ENCODE measurements at places on chromosomes 16 and 17.

- DNase-seq: no peak
Observed at GRCh38 chr17:65885541-65886312, 306.2 kb downstream of the CEP112 start.

DNA sequence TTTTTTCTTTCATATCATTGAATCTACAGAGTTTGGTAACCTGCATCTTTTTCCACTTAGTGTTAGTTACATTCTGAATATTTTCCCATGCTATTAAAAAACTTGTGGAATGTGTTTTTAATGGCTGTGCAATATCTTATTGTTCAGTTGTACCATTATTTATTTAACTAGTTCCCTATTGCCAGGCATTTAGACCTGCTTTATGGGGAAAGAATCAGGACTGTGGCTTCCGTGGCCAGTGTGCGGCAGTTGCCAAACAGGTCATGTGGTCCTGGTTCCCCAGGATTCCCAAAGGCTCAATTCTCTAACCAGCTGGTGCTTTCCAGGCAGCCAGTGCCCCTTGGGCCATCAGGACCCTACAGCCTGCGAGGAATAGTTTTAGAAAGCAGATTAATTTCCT, 30.8 kb downstream of the NDEL1 start:
- no peak for DNase-seq

DNA sequence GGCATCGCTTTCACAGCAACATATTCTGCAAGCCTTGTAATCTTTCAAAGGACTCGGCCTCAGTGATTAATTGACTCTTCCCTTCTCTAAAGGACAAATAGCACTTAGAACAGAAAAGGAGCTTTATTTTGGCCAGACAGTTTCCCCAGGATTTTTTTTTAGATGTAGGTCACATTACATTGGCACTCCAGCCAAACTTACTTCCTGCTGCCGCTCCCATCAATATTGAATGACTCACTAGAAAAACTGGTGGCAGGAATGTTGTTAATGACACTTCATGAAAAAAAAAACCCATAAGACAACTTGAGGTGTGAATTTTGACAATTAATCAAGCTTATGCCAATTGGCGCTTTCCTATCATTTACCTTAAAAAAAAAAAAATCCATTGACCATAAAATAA, 432.6 kb downstream of the TOX3 start:
- no peak for DNase-seq

- DNase-seq: no peak
Observed at GRCh38 chr17:57889892-57890856, 40.3 kb upstream of the MRPS23 start.

GRCh38 chr16:11175106-11175786, 80.8 kb downstream of the SOCS1 start:
- DNase-seq: no peak

GRCh38 chr16:54817432-54817831, 113.2 kb upstream of the IRX5 start:
- no peak for DNase-seq

- peak; percentile 54 for DNase-seq
Observed at GRCh38 chr16:3129137-3130131, 5.4 kb upstream of the ZNF213 start.

- DNase-seq: no peak
Observed at GRCh38 chr16:4517812-4518680, 20.5 kb downstream of the CDIP1 start.

DNA sequence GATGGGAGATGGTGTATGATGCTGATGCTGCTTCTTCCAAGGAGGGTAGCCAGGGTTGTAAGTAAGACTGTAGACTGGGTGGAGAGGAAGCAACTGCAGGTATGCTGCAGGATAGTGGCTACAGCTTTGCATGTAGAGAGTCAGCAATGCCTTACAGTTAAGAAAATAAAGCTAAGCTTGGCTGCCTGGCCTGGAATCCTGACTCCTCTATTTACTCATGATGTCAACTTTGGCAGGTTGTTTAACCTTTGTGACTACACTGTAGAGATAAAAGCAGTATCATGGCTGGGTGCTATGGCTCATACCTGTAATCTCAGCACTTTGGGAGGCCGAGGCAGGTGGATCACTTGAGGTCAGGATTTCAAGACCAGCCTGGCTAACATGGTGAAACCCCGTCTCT, 301.6 kb upstream of the RBFOX1 start:
- no peak for DNase-seq

DNA sequence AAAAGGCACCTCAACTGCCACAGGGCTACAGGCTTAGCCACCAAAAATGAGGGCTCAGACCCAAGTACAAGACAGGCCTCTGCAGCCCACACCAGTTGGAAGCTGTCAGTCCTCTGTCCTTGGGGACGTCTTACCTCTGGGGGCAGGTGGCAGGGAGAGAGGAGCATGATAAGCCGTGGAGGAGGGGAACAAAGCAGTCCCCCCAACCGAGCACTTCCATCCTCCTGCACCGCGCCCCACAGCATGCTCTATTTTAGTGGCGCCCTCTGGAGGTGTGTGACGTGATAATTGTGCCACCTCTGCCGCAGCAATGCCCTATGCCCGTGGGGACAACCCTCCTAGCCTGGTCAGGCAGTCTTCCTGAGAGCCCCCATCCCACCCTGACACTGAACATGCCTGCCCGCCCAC, 13.6 kb downstream of the G6PC3 start:
- peak; percentile 39 for DNase-seq

DNA sequence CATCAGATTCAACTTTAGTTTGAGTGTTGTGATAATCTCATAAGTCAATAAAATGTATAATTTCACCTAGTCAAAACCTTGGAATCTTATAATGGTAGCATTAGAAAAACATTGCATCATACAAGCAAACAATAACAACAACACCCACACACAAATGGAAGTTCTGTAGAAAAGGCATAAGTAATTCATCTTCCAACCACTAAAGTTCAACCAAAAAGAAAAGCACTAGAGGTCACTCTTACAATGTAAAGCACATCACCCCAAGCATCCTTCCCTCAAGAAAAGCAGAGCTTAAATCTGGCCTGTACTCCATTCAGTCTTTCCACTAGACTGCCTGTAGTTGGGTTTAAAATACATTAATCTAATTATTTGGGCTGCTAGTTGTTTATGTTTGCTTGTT, 1.8 kb downstream of the CNTNAP4 start:
- no peak for DNase-seq

GRCh38 chr16:8572919-8573724, 17.2 kb downstream of the TMEM114 start:
- no peak for DNase-seq

Data from stimulated activated CD4-positive, alpha-beta T cell treated with anti-CD3 and anti-CD28 coated beads, Interleukin-12 subunit alpha, Interleukin-12 subunit beta, amount 100 ng/mL, for 4 hours (primary cell).